Upper lobe of left lung (tissue), 6 donors: ENCODE measurements at places on chromosomes 7 and 10. TPM values are rescaled to one million over a fixed set of nuclear protein-coding genes. Genes with fewer than 3 reads are reported as not detected.

The SEMA3E gene
- total RNA-seq = 7.9 TPM

GRCh38 chr7:1593091-1593866 is 23.4 kb upstream of the PSMG3 start:
- no peaks in the 10 kb centered on the region for H3K36me3 ChIP-seq
- H3K4me1 ChIP-seq = no peaks in the 10 kb centered on the region
- H3K27me3 ChIP-seq = peaks cover 8% of the 10 kb centered on the region
- no peak for DNase-seq

DNA sequence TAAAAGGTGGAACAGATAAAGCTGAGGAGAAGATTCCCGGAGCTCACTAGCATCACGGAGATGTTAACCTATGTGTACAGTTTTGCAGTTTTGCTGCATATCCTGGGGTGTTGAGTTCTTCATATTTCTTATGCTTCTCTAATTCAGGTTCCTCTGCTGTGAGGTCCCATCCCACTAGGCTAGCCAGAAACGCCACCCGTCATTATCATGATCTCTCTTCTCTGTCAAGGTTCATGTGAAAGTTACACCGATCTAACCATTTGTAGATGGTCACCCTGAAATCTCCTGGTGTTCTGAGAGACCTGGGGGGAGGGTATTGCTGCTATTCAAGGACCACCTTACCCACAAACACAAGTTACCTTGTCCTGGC is 136.3 kb downstream of the CCDC71L start:
- H3K4me3 ChIP-seq = no peak overlapping the region
- no peaks in the 10 kb centered on the region for H3K27me3 ChIP-seq
- DNase-seq = no peak
- peak overlapping the region; percentile 58 for H3K27ac ChIP-seq
- H3K36me3 ChIP-seq = no peaks in the 10 kb centered on the region

GRCh38 chr10:96446966-96447596 is 66.6 kb downstream of the TLL2 start:
- no peak overlapping the region for H3K27ac ChIP-seq
- H3K36me3 ChIP-seq = no peaks in the 10 kb centered on the region
- DNase-seq = no peak
- no peak overlapping the region for H3K4me3 ChIP-seq
- no peaks in the 10 kb centered on the region for H3K4me1 ChIP-seq
- no peaks in the 10 kb centered on the region for H3K27me3 ChIP-seq

- H3K36me3 ChIP-seq = no peaks in the 10 kb centered on the region
- H3K27me3 ChIP-seq = no peaks in the 10 kb centered on the region
- H3K4me1 ChIP-seq = no peaks in the 10 kb centered on the region
- H3K4me3 ChIP-seq = no peak overlapping the region
- DNase-seq = no peak
Observed at GRCh38 chr10:77768039-77768438, 130.4 kb upstream of the KCNMA1 start.

GRCh38 chr10:91191584-91191919 is 28.9 kb upstream of the PCGF5 start:
- no peaks in the 10 kb centered on the region for H3K27me3 ChIP-seq
- no peaks in the 10 kb centered on the region for H3K4me1 ChIP-seq
- H3K27ac ChIP-seq = no peak overlapping the region

DNA sequence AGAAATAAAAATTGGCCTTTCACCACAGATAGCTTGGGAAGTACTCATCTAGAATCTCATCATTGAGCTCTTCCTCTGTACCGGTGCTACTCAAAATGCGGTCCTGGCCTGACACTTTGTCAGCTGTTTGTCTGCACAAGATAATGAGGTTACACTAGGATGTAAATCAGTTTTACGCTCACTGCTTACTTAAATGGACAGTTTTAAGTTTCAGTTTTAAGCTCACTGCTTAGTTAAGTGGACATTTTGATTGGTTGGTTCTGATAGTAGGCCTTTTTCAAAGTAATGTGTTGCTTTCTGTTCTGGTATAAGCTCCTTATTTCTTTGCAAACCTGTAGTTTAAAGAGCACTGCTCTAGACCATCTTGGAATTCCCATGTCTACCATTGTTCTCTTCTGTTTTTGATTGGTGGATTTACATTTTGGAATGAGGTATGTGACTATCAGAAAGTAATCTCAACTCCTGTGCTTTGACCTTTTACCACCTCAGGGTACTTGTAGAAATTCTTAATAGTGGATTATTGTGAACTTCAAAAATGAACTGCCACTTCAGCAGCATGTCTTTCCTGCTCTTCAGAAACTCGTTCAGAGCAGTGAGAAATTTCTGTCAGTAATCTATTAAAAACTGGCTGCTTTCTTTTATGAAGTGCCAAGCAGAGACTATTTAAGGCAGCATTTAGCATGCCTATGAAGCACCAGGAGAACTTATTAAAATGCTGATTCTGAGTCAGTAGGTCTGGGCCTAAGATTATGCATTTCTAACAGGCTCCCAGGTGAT is 55.0 kb downstream of the C1GALT1 start:
- no peaks in the 10 kb centered on the region for H3K27me3 ChIP-seq
- peaks cover 9% of the 10 kb centered on the region for H3K36me3 ChIP-seq
- H3K4me3 ChIP-seq = no peak overlapping the region

GRCh38 chr10:43671659-43672531 is 23.2 kb upstream of the ZNF32 start:
- H3K36me3 ChIP-seq = no peaks in the 10 kb centered on the region
- no peak overlapping the region for H3K4me3 ChIP-seq
- H3K4me1 ChIP-seq = no peaks in the 10 kb centered on the region
- no peak for DNase-seq
